ENCODE measurements at places on chromosomes 3 and 15. TPM values are rescaled to one million over a fixed set of nuclear protein-coding genes. Genes with fewer than 3 reads are reported as not detected.

DNA sequence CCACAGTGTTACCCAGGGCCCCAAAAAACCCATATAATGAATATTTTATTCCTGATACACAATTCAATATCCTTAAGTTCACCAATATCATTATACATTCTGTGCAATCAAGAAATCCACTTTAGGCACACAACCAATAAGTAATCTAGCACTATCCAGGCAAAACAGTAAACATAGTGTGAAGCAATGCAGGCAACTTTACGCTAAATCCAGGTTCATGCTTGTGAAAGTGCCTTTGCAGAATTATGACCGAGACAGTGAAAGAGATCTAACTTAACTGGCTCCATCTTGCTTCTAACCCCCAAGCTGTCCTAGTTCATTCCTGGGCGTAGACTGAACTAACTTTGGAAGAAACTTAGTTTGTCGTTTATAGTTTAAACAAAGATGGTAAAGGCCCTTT is 34.2 kb upstream of the INO80 start:
- H3K27ac ChIP-seq = no peak overlapping the region
- DNase-seq = no peak
- H3K4me3 ChIP-seq = no peak overlapping the region
- H3K27me3 ChIP-seq = no peaks in the 10 kb centered on the region
- no peaks in the 10 kb centered on the region for H3K36me3 ChIP-seq

- no peak for DNase-seq
- H3K4me3 ChIP-seq = no peak overlapping the region
- H3K27ac ChIP-seq = no peak overlapping the region
- no peaks in the 10 kb centered on the region for H3K27me3 ChIP-seq
- H3K4me1 ChIP-seq = no peaks in the 10 kb centered on the region
These were observed 69.3 kb downstream of the SMARCC1 start for GRCh38 chr3:47712398-47712797.

GRCh38 chr3:72157748-72158638 is 373.0 kb upstream of the PROK2 start:
- peaks cover 30% of the 10 kb centered on the region for H3K4me1 ChIP-seq
- no peak overlapping the region for H3K4me3 ChIP-seq
- no peaks in the 10 kb centered on the region for H3K36me3 ChIP-seq
- peak; percentile 61 for DNase-seq

The ADGRG7 gene
- total RNA-seq = not detected
